ENCODE measurements at places on chromosomes 2 and 18. TPM values are rescaled to one million over a fixed set of nuclear protein-coding genes. Genes with fewer than 3 reads are reported as not detected.

Gene GALNT14
- not detected for total RNA-seq

DNA sequence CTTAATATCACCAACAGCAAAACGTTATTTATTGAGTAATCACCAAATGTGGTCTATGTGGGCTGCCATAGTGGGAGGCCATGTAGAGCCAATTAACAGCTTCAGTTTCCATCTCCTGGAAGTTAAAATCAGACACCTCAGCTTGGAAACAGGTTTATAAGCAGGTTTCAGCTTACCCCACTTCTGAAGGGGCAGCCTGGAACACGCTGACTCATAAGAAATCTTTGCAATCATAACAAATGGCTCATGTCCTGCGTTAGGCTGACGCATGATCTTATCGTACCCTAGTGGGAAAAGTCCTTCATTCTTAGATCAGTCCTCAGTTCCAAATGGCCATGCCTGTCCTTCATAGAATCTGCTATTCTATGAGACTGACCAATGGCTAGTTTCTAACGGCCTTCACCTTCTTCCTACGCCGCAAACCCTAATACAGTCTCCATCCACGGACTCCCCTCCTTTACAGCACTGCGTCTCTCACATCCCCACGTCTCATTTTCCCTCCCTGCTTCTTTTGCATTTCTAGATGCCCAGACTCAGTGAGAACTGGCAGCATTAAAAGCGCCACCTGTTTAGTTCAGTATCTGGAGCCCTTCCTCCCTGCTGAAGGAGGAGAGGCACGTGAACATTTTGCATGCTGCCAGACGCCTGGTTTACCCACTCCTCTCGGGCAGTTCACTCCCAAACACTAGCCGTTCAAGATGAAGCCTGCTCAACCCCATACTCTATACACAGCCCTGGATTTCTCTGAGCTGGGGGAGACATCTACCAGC, 24.2 kb upstream of the BZW1 start:
- DNase-seq, result peak; percentile 65

DNA sequence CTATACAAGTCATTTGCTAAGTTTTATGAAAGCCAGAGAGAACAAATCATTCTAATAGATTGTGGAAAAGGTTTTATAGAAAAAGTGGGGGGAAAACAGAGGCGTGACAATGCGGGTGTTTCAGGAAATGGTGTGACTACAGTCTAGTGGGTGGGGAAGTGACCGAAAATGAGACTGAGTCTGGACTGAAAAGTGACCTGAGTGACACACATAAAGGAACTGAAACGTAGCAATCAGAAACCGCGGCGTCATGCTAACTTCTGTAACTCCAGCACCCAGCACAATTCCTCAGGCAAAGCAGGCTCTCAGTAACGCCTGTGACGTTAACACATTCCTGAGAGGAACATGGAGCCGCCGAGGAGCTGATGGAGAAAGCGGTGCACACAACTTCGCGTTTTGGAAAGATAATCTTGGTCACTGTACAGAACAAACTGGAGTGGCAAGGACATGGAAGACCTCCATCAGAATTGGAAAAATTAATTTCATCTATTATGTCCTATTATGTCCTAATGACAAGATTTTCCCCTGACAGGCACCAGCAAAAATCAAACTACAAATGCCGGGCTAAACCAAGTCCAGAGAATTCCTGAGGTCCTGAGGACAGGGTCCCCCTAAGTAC, 1.4 kb upstream of the CD226 start:
- peak; percentile 69 for DNase-seq

DNA sequence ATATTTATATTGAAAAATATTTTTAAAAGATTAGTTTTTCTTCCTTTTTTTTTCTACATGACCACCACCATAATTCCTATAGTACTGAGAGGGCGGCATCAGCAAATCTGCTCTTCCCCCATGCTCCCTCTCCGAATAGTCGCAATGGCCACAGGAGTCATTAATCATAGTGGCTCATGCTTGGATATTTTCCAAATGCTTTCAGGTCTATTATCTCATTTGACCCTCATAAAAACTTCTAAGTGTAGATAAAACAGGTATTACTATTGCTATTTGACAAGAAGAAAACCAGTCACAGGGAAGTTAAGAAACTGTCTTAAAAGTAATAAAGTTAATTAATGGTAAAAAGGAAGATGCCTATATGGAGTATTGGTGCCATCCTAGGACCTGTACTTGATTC, 440.7 kb downstream of the CMPK2 start:
- DNase-seq, result no peak

GRCh38 chr18:74425161-74425560, 31.9 kb downstream of the DIPK1C start:
- no peak for DNase-seq

- peak; percentile 82 for DNase-seq
Measured at GRCh38 chr2:231612109-231612455, 19.4 kb downstream of the TEX44 start.
